ENCODE measurements at places on chromosomes 6 and 20.

DNA sequence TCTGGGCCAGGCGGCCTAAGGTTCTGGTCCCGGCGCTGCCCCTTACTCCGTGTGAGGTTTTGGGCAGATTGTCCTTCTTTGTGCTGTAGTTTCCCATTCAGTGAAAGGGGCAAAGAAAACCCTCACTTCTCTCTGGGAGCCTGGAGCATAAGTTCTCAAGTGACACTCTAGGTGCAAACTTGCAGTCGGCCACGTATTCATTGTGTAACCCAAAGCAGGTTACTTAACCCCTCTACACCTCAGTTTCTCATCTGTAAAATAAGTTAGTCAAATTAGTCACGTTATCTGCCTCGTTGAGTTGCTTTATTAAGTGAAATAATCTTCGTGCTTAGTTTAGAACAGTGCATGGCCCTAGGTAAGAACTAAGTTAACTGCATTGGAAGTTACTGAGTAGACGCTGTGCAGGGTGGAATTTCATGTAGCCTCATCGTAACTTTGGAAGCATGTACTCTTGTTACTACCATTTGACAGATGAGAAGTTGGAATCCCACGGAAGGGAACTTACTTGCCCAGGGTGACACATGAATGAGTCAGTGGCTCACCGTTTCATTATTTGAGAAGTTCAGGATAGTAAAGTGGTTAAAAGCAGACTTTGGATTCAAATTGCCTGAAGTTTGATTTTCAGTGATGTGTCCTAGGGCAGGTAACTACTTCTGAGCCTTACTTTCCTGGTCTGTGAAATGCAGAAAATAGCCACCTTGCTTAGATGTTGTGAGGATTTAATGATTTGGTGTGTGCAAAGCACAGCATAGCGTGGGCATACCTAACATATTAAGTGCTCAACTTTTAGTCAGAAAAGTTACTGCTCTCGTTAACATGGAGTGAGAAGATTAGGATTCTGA is 556 bp upstream of the MROH8 start:
- no peak for DNase-seq

DNA sequence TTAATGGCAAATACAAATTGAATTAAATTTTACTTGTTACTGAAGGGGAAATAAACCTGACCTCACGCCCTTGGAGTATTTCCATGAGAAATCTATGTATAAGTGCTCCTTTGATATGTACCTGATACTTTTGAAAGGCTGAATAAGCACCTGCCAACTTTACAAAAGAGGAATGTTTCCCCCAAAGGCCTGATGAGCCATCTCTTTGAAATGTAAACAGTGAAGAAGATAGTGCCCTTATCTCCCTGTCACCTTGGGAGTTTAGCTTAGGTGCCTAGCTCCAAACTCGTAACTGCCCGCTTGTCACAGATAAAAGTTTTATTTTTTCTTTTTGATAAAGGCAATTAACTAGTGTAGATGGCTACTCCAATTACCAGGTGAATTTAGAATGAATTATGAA is 1.1 kb upstream of the ZNF343 start:
- DNase-seq: no peak

GRCh38 chr20:62748311-62748710 is 39.7 kb downstream of the NTSR1 start:
- DNase-seq: no peak

- DNase-seq: no peak
Measured at GRCh38 chr20:20192366-20192765, 140.0 kb downstream of the CFAP61 start.

DNA sequence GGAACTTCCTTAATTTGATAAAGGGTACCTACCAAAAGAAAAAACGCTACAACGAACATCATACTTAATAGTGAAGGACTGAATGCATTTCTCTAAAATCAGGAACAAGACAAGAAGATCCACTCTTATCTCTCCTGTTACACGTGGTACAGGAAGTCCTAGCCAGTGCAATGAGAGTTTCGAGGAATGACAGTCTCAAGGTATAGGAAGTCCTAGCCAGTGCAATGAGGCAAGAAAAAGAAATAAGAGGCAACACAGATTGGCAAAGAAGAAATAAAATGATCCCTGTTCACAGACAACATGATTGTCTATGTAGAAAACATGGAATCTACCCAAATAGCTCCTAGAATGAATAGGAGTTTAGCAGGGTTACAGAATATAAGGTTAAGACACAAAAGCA is 167.8 kb upstream of the MLN start:
- DNase-seq: no peak

- no peak for DNase-seq
Measured at GRCh38 chr20:22717466-22717865, 133.1 kb upstream of the FOXA2 start.

DNA sequence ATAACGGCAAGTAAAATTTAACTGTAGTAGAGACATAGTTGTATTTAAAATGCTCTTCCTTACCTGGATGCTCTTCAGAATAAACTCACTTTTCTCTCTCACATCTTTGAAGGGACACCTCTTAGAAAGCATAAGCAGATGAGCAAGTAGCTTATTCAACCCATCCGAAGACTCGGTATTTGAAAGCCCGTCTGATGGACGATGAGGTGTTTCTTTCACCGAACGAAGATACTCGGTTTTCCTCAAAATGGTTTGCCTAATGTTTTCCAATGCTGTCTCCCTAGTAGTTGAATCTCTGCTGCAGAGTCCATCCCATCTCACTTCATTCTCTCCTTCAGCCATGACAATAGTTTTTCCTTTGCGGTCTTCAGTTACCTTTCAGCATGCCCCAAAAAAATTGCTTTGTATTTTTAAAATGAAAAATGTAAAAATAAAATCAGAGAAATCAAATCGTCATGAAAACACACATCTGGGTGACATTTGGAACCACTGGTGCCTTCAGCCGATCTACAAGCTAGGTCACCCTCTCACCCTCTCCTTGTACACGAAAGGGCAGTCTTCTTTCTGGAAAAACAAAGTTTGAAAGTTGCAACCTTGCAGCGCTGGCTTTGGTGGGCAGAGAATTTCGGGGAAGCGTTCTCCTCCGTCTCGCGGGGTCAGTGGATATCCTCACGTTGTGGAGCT is 772 bp downstream of the SESN1 start:
- no peak for DNase-seq

DNA sequence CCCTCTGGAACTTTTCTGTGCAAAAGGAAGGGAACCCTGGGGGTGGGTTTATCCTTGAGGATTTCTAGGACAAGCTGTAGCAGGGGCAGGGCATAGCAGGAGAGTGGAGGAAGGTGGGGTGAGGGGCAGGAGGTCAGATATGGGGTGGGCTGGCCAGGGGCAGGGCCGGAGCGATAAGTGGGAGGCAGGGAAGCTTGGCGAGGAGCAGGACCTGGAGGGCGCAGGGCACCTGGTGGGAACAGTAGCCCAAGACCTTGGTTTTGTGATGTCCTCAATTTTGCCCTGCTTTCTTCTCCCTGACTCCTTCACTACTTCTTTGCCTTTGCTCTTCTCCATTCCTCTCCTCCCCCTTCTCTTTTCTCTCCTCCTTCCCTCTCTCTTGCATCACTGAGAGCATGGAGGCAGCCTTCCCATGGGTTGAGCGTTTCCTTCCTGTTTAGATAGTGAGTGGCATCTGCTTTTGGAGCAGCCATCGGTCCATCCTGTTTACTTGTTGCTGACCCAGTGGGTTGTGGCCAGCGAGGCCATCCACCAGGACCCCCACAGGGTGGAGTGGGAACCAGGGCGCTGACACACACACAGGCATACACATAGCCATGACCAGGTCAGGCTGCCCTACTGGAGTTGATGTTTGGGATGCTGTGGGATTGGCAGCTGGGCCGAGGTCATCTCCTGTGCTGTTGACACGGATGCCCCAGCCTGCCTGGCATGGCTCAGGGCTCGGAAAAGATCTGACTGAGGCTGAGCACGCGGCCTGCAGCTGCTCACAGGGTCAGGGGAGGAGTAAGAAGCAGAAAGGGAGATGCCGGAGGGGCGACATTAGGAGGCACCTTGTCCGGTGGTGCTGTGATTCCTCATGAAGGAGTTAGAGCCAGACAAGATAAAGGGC is 121.0 kb upstream of the RNF24 start:
- no peak for DNase-seq

DNA sequence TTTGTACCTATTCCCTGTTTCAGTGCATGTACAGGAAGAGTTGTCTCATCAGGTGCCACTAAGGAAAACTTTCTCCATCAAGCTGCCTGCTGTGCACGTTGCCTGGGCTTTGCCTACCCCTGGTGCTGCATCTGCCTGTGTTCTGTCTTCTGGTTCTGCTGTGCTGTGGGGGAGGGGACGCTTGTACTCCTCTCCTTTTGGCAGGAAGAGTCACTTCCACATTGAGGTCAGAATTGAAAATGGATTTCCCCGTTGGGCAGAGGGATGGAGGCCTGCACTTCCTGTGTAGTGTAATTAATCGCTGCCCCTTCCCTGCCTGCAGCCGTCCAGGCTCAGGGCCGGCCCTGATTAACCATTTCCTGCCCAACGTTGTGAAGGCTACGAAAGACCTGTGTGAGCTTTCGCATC is 153.3 kb downstream of the SCML4 start:
- no peak for DNase-seq

Measured in activated T-cell treated with anti-CD3 and anti-CD28 coated beads, Interleukin-2, amount 50 U/mL, for 1 hour (primary cell).